Activated naive CD4-positive, alpha-beta T cell treated with anti-CD3 and anti-CD28 coated beads, Interleukin-2, amount 50 U/mL, for 16 hours (primary cell): ENCODE measurements at places on chromosomes 7 and 10.

DNA sequence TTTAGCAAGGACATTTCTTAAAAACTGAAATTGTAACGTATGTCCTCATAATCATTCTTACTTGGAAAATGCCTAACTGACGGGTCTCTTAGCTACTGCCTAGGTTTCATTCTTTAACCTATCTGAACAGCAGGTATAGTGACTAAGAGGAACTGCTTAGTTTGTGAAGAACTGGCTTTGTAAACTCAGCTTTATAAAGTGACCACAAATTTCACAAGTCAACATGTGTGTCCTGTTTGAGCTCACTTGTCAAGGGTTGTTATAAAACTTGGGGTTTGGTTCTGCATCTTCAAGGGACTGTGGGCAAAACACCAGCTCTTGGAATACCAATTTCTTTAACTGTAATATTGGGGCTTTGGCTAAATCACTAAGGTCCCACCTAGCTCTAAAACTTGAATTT, 32.2 kb downstream of the MRPS33 start:
- no peak for DNase-seq

GRCh38 chr10:12389154-12389734, 39.9 kb downstream of the CAMK1D start:
- DNase-seq, result no peak

DNA sequence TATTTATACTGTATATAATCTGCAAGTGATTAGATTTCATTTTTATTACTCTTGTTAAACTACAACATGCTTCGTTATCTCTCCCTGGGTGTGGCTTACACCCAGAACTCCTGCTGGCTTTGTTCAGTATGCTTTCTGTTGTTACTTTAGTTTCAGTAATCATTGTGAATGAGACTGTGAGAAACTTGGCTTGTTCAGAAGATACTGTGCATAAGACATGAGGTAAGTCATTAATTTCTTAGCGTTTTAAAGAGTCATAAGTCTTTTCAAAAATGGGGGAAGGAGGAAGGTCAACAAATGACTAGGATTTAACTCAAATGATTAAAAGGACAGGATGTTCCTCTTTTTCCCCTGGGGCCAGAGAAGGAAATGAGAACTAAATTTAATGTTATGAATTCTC, 11.6 kb upstream of the ADD3 start:
- no peak for DNase-seq

DNA sequence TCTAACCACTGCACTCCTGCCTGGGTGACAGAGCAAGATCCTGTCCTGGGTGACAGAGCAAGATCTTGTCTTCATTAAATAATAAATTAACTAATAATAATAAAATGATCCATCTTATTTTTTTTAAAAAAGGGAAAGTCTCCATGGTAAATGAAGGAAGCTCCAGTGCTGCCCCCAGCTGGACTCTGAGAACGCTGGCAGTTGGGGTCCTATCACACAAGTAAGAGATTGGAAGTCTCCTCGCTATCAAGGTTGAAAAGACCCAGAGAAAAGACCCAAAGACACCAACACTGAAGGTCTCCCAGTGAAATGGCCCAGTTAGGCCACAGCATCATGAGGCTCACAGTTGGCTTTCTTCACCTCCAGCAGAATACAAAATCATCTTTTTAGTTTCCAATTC, 13.8 kb upstream of the C10orf67 start:
- no peak for DNase-seq

- DNase-seq, result no peak
Measured at GRCh38 chr7:93025389-93025788, 92.4 kb downstream of the SAMD9 start.

GRCh38 chr7:55550010-55550663, 22.2 kb downstream of the VOPP1 start:
- DNase-seq, result no peak

DNA sequence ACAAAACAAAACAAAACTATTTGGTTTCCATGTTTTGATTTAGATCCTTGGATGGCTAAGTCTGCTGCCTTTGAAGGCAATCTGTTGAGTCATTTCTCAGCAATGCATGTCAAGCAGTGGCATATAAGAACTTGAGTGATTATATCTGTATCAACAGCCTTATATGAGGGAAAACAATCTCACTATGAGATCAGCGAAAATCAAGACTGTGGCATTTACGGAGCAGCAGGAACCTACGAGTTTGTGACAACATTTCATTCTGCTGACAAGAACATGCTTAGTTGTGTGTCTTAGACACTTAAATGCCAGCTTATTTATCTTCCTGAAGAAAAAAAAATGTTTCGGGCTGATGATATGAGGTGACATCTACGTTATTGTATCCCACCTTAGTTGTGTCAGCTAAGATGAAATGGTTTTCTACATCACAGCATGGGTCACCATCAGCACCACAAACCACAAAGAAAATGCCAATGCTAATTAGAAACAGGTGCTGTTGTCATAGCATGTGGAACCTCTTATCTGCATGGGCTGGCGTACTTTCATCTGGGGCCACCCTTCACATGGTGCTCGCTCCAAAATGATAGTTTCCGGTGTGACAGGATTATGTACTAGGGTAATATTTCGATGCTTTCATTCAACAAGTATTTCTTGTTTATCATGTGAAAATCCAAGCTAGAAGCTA, 1085.5 kb downstream of the SORCS1 start:
- no peak for DNase-seq

DNA sequence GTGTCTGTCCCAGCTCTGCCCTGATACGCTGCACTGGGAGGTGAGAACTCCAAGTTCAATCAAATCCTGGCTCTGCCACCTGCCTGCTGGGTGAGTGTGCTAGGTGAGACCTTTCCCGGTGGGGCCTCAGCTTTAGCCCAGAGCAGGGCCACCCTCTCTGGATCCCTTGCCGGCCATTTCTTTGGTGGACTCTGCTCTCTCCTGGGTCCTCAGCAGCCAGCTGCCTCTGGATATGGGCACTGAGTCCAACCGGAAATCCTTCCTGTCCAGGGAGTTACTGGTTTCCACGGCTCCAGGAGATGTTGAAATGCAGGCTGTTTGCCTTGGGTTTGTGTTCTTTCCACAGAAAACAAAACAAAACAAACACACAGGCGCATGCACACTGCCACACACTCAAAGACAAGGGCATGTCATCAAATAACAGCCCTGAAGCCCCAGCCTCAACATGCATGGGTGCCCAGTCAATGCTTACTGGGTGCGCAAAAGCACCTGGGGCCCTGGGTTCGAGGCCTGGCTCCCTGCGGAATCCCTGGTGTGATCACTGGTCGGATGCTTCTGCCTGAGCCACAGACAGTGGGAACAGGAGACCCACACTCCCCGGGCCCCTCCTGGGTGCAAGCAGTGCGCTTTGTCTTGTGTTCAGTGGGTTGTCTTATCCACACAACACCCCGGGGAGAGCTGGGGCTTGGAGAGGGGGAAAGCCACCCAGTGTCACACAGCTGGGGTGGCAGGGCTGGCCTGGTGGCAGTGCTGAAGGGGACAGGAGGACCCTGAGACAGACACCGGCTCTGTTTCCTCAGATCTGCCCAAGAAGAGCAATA, 33.1 kb downstream of the PPIF start:
- no peak for DNase-seq

- DNase-seq, result no peak
Measured at GRCh38 chr7:72919256-72919775, 5.6 kb upstream of the POM121 start.

- no peak for DNase-seq
Measured at GRCh38 chr10:121552746-121553145, 45.5 kb downstream of the FGFR2 start.

GRCh38 chr10:29317027-29317420, 28.2 kb downstream of the LYZL1 start:
- no peak for DNase-seq

GRCh38 chr10:103772096-103772845, 83.1 kb downstream of the SH3PXD2A start:
- peak; percentile 50 for DNase-seq

- no peak for DNase-seq
Measured at GRCh38 chr7:38506756-38507155, 124.4 kb downstream of the AMPH start.

DNA sequence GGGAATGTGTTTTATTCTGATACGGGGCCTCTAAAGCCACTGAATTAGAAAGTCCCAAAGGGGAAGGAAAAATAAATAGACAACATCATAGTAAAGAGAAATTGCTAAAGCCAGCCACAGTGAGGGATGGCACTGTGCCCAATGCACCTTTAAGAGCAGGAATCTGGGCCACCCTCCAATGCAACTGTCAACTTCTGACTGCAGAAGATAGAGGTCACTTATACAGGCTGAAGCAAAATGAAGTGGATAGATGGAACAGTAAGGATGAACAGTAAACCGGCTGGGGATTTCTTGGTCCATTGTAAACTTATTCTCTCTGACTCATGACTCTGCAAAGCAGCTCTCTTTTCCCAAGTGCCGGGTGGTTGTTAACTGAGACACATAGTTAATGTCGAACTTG, 54.0 kb upstream of the KCNIP2 start:
- DNase-seq, result no peak

DNA sequence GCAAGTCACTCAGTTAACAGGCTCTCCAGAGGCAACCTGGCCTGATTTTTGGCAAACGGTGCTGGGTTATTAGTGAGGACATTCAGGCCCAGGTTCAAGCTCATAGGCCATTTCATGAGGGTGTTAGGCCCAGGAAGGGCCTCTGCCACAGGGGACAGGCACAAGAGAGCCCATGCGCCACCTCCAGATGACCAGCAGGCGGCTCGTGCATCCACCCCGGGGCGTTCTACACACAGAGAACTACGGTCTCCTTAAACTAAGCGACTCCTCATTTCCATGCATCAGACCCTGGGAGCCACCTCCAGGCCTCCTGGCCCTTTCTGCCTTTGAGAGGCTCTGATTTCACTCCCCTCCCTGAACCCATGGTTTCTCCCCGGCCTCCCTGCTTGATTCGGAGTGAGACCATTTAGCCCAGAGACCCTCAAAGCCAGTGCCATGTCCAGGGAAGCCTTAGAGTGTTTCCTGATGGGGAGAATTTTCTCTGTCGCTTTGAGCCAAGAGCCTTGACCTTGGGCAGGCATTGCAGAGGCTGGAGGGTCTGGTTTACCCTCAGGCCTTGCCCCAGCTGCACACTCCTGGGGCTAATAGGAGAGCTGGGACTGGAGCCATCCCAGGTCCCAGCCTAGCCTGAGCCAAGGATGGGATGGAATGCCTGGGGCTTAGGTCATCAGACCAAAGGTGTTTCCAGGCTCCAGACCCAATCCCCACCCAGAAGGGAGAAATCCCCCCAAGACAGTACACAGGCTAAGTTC, 188.0 kb downstream of the GRID1 start:
- no peak for DNase-seq

GRCh38 chr7:16344927-16345326, 76.4 kb downstream of the CRPPA start:
- DNase-seq, result no peak

DNA sequence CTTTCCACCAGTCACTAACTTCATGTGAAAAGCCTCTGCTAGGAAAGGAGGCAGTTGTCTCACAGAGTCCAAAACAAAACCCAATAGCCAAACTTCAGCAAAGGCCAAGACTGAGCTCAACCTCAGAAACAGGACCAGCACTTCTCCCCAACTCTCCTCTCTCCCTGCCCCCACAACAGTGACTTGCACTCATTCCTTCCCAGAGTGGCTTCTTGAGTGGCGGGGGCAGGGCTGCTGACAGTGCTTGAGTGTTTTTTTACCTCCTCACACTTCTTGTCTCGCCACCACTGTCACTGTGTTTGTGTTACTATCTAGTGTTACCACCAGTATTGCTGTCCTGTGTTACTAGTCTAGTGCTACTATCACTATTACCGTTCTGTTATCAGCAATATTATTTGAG, 206.8 kb downstream of the KLF6 start:
- DNase-seq, result no peak

GRCh38 chr7:71229148-71229547, 97.2 kb downstream of the GALNT17 start:
- no peak for DNase-seq

DNA sequence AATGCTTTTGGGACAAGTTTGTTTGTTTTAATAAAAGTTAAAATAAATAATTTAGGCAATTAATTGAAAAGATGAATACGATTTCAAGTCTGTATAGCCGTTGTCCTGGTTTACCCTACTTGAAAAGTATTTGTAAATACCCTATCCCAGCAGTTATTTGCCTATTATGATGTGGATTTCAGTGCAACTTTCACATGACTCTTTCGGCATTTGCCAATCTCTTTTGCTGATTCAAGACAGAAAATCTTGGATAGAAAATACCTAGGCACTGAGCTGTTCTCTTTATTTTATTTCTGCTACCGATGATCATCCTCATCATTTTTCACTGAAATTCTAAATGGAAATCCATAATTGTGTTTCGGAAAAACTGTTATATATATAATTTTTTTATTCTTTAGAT, 125.9 kb upstream of the FZD8 start:
- no peak for DNase-seq

GRCh38 chr7:109246330-109247077, 676.8 kb downstream of the DNAJB9 start:
- DNase-seq, result no peak

DNA sequence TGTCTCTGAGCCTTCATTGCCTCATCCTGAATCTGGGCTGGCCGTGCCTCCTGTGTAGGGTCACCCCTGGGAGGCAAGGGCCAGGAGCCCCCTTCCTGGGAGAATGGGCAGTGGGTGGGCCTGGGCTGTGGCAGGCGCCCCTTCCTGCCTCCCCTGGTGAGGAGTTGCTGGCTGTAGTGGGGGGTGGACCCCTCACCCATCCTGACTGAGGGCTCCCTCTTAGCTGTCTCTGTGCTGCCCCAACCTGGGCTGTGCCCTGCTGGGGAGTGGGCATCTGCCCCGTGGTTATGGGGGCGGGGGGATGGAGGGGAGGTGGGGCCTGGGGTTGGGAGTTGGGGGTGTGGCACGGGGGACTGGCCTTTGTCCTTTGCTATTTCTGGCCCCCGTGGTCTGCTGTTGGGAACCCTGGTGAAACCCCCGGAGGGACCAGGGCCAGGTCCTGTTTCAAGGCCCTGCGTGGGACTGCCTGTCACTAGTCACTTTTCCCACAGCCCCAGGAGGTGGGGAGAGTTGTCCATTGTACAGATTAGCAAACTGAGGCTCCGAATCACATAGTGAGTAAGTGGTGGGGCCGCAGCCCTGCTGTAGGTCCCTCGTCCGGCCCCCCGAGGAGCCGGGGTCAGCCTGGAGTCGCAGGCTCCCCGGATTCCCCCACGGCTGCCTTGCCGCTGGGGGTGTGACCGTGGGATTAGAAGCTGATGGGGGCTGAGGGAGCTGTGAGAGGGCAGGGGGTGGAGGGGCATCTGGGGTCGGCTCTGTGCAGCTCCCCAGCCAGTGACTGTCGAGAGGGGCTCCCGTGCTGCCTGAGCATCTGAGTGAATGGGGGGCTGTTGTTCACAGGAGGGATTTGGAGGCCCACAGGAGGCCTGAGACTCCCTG, 2.7 kb downstream of the TTYH3 start:
- DNase-seq, result no peak

GRCh38 chr10:105146436-105146835, 505.3 kb downstream of the SORCS3 start:
- no peak for DNase-seq

- no peak for DNase-seq
Measured at GRCh38 chr7:157901166-157901565, 564.4 kb downstream of the DNAJB6 start.

- DNase-seq, result no peak
Measured at GRCh38 chr7:26863518-26864308, 677 bp downstream of the SKAP2 start.

- no peak for DNase-seq
Measured at GRCh38 chr7:89023877-89024276, 228.3 kb upstream of the TEX47 start.
